ENCODE measurements at places on chromosomes 2 and 18.

DNA sequence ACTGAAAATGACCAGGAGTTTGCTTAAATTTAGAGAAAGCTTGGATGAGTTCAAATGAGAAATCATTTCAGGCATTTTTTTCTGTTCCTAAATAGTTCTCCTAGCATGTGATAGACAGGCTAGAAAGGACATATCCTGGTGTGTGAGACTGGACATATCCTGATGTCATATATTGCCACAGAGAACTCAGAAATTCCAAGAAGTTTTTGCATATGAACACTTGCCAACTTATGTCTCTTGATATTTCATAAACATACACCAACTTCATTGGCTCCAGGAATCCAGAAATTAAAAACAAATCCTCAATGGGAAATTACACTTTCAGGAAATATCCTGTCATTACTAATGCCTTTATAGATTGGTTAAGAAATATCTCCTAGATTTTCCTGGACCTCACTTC is 2.9 kb upstream of the SERPINB4 start:
- no peak for DNase-seq

DNA sequence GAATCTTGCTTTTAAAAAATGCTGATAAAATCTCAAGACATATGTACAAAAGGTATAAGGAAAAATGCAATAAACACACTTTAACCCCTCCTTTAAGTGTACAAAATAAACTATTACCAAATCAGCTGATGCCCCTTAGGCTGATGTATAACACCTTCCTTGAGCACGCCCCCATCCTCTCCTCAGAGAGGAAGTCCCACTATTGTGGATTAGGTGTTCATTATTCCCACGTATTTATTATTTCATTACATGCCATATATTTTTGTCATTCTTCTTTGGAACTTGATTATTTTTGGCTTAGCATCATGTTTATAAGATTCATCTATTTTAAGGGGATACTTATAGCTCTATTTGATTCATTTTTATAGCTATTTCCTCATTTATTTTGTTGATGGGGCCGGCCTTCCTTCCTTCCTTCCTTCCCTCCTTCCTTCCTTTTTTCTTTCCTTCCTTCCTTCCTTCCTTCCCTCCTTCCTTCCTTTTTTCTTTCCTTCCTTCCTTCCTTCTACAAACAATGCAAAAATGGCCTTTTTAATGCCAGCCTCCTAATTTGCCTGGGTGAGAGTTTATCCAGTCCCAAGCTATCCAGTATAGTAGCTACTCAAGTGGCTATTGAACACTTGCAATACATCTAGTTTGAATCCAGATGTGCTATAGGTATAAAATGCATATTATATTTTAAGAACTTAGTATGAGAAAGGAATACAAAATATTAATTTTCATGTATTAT is 4.0 kb downstream of the SERPINB13 start:
- DNase-seq = no peak

GRCh38 chr2:176038694-176039093 is 36.6 kb upstream of the LNPK start:
- DNase-seq = no peak

GRCh38 chr2:101704816-101705578 is 7.5 kb downstream of the MAP4K4 start:
- DNase-seq = no peak

DNA sequence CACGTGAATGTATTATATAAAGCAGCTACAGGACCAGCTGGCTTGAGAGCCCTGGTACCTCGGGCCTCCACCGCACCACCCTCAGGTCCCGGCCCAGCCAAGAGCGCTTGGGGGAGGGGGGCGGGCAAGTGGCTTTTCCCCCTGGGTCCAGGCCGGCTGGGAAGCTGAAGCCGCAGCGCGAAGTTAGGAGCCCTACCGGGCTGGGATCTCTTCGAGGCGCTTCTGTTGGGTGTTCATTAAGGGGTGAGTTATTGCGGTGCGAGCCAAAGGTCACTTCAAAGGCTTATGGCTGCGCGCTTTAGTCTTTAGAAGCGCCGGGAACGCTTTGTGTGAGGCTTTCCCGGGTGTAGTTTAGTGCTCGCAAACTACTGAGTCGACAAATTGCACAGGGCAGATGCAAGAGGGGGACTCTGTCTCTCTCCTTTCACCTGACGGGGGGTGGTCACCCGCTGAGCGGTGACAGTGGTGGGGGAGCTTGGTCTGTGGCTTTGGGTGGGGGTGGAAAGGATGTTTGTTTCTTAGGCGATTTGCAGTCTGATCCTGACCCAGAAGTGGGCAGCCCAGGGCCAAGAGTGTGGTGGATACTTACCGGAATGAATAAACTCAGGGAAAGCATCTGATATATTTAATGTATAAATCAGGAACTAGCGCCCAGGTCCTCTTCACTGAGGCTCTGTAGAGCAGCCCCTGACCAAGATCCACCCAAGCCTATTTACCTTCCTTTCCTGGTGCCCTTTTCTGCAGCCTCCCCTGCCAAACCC is 6.0 kb downstream of the HOXD3 start:
- DNase-seq = no peak

GRCh38 chr18:26978812-26979341 is 113.4 kb upstream of the AQP4 start:
- no peak for DNase-seq

- no peak for DNase-seq
Observed at GRCh38 chr18:55443776-55444175, 144.2 kb downstream of the TCF4 start.

- no peak for DNase-seq
Observed at GRCh38 chr18:37314534-37314933, 251.1 kb downstream of the CELF4 start.

- DNase-seq = no peak
Observed at GRCh38 chr2:54528311-54528955, 72.3 kb downstream of the SPTBN1 start.

- DNase-seq = no peak
Observed at GRCh38 chr18:10499230-10499629, 26.6 kb upstream of the NAPG start.

GRCh38 chr2:171540437-171540836 is 18.2 kb downstream of the CYBRD1 start:
- DNase-seq = no peak

GRCh38 chr2:38440655-38441054 is 63.6 kb upstream of the ATL2 start:
- no peak for DNase-seq

GRCh38 chr2:180553094-180553715 is 427.2 kb upstream of the UBE2E3 start:
- DNase-seq = no peak

DNA sequence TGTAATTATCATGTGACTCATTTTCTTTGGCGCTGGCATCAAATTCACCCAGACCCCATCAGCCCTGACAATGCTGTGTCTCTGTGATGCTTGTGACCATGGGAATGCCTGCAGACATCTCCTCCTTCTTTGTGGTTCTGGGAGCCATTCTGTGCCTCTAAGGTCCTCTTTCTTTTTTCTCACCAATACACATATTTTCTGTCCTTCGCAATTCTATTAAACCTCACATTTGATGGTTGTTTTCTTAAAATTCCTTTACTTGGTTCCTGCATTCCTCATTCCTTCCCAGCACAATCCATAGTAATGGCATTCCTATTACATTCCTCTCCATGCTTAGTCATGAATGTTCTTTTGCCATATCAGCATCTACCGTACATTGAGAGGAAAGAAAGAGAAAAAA is 375.3 kb downstream of the PIK3C3 start:
- no peak for DNase-seq

DNA sequence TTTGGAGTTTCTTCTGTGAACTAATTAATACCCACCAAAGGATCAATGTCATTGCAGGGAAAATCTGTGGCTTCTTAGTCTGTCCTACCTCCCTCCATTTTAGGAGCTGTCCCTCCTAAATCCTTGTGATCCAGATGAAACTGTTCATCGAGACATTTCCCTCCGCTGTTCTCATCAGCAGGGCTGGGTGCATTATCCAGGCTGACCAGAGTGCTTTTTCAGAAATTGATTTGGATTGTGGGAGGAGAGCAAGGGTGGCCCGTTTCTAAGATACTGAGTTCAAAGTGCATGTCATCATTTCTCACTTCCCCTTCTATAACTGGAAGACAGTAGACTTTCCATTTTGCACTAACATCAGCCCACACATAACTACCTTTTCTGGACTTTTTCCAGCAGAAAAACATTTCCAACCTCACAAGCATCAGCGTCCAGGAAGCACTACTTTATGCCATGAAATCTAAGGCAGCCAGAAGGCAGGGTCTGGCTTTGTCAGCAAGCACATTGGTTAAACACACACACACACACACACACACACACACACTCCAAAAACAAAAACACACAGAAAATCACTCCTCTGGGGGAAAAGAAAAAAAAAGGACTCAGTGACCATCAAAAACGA is 94.1 kb downstream of the ANKRD44 start:
- DNase-seq = no peak

DNA sequence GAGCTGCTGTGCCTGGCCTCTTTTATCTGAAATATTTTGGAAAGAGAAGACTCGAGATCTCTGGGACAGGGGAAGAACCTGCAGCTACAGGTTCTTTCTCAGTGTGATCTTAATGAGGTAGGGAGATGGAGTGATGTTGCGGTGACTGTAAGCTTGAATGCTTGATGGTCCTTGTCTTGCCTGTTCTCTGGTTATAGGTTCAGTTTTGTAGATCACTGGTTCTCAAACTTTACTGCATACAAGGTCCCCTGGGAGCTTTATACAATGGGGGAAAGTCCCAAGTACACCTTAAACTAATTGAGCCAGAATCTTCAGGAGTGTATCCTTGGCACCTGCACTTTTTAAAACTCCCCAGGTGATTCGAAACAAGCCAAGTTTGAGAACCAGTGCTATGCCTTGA is 136.7 kb upstream of the CXCR4 start:
- no peak for DNase-seq

GRCh38 chr18:22846088-22846683 is 86.9 kb upstream of the RBBP8 start:
- no peak for DNase-seq

DNA sequence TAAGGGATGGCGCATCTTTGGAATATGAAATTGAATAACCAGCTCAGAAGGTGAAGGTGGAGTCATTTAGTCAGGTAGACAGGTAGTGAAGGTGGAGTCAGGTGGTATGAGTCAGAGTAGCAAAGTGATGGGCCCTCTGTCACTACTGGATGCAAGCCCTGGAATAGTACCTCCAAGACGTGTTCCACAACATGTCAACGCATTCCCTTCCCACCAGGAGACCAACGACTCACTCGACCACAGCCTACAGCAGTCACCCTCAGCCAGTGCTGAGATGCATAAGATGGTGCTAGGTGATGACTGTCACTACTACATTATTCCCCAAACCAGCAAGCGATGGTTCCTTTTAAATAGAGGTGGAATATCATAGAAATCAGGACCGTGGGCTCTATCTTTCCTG is 6.8 kb downstream of the CPLX4 start:
- no peak for DNase-seq

- DNase-seq = no peak
Observed at GRCh38 chr18:31233621-31234275, 71.1 kb upstream of the DSC1 start.

DNA sequence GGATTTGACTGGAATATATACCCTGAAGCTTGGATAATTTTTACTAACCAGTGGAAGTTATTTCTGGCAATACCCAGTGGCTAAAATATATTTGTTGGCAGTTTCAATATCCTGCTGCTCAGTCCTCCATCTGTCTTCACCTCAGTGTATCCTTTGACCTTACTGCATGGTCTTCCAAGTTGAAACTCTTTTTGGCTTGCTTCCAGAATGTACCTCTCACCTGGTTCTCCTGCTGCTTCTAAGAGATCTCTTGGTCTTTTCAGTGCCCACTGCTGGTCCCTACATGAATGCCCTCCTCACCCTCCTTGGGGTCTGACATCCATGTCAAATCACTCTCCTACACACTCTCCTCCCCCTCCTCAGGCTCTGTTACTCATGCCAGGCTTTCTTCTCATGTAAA is 4.8 kb upstream of the KDM3A start:
- DNase-seq = no peak

DNA sequence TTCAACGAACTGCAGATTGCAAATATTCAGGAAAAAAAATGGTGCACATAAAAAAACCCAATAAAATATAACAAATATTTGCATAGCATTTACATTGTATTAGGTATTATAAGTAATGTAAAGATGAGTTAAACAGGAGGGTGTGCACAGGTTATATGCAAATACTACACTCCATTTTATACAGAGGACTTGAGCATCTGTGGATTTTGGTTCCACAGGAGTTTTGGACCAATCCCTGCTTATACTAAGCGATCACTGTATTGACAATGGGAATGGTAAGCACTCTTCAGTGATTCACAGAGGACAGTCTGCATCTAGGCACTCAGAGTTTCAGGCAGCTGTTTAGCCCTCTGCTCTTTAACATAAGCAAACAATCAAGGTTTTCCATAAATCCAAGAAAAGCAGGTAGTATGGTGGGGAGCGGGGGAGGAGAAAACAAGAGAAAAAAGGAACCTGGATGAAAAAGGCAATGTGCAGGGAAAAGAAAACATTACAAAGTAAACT is 206.0 kb upstream of the PARD3B start:
- no peak for DNase-seq

GRCh38 chr2:145230546-145230945 is 710.6 kb upstream of the ZEB2 start:
- no peak for DNase-seq

- no peak for DNase-seq
Observed at GRCh38 chr2:43731211-43731610, 42.6 kb upstream of the DYNC2LI1 start.

GRCh38 chr2:41353060-41353459 is 694.8 kb upstream of the PKDCC start:
- no peak for DNase-seq

DNA sequence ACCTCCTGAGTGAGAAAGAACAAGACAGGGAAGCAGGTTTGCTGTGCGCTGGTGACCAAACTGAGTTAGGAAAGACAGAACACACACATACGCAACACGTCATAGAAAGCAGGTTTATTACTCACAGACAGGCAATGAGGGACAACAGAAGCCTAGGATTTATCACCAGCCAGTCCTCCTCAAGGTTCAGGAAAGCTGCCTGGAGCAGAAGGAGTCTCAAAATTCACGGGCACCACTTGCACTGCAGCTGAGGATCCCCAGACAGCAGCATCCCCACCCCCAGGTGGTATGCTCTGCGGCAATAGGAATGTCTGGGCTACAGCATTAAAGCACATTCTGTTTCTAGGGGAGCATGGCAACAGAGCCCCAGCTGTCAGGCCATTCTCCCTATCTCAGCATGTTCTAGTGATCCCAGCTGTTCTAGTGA is 284.4 kb upstream of the RGPD4 start:
- DNase-seq = no peak

- no peak for DNase-seq
Observed at GRCh38 chr18:22934789-22935188, 1.7 kb downstream of the RBBP8 start.

GRCh38 chr2:196291873-196292800 is 120.8 kb upstream of the STK17B start:
- no peak for DNase-seq

DNA sequence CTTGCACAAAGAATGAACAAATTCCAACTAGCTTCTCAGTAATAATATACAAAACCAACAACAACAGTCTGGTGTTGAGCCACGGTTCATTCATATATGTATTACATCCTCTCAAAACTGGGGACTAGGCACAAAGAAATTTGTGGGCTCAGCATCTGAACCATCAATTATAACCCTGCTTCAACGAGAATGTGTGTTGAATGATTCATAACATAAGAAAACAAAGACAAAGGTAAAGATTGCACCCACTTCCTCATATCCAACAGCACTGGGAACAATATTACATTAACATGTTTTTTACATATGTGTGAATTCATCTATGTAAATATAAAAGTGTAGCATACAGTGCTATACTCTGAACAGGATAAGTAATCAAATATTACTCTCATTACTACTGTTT is 144.8 kb downstream of the CDH2 start:
- DNase-seq = no peak

- no peak for DNase-seq
Observed at GRCh38 chr2:22283436-22283835, 1101.5 kb upstream of the KLHL29 start.

GRCh38 chr2:523698-524270 is 153.4 kb downstream of the TMEM18 start:
- no peak for DNase-seq
